B cell (primary cell): ENCODE measurements at places on chromosomes 2 and 18.
A peak's percentile ranks its signal among the peaks of the same experiment; 100 is the strongest.

GRCh38 chr2:183248866-183249567, 124.8 kb downstream of the NUP35 start:
- DNase-seq = peak; percentile 27

DNA sequence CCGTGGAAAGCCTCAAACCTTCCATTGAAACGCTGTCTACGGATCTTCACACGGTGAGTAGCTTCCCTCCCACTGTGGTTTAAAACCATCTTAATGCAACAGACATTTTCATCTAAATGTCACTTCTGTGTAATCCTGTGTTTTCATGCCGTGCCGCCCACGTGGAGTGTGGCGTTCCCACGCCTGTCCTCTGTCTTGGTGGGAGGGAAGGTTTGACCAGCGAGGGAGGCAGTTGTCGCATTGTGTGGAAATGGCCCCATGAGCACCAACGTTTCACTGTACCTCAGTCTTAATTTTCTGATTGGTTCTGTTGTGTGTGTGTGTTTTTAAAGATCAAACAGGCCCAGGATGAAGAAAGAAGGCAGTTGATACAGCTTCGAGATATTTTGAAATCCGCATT, 88.6 kb downstream of the ITGB1BP1 start:
- no peak for DNase-seq

- DNase-seq = peak; percentile 65
Measured at GRCh38 chr18:36095936-36096519, 28.7 kb upstream of the RPRD1A start.

GRCh38 chr2:66477135-66477842, 42.4 kb downstream of the MEIS1 start:
- DNase-seq = no peak

DNA sequence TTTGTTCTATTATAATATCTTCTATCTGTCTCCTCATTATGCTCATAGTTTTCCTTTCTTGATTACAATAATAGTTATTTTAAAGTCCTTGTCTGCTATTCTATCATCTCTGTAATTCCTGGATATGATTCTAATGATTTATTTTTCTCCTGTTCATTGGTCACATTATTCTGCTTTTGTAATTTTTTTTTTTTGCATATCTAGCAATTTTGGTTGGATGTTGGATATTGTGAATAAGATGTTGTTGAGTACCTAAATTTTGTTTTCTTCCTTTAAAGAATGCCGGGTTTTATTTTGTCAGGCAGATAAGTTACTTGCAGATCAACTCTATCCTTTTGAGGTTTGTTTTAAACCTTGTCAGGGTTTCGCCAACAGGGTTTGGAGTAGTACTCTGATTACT, 25.2 kb downstream of the KATNAL2 start:
- no peak for DNase-seq

DNA sequence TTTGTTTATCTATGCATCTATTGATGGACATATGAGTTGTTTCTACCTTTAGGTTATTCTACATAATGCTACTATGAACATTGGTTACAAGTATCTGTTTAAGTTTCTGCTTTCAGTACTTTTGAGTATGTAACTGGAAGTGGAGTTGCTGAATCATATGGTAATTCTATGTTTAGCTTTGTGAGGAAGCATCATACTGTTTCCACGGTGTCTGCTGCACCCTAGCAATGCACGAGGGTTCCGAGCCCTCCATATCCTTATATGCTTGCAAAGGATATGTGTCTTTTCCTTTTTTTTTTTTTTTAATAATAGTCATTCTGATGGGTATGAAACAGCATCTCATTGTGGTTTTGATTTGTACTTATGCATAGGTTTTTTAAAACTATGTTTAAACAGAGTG, 83.7 kb downstream of the FMNL2 start:
- DNase-seq = no peak

- DNase-seq = peak; percentile 59
Measured at GRCh38 chr2:9767656-9768281, 75.5 kb upstream of the TAF1B start.

- DNase-seq = no peak
Measured at GRCh38 chr2:45000921-45001868, 8.1 kb downstream of the SIX2 start.

GRCh38 chr18:59689756-59690155, 7.5 kb downstream of the CCBE1 start:
- DNase-seq = no peak

DNA sequence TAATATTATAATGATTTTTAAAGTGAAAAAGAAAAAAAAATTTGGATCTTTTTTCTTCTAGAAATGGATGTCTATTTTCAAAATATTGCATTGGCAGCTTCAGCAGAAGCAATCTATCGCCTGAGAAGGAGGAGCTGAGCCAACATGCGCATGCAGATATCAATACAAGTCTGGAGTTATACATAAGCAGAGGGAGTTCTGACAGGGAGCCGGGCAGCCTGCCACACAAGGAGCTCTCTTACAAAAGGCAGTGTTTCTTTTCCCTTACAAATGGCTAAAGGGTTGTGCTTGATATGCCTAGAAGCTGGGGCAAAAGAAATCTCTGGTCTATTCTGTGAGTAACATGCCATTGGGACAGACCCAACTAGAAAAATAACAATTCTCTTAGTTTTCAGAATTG, 291.9 kb upstream of the TRIB2 start:
- no peak for DNase-seq
